Aorta (tissue), 5 donors: ENCODE measurements at places on chromosomes 2 and 18. TPM values are rescaled to one million over a fixed set of nuclear protein-coding genes. Genes with fewer than 3 reads are reported as not detected.

GRCh38 chr2:204274991-204275390 is 270.3 kb upstream of the PARD3B start:
- no peak overlapping the region for H3K27ac ChIP-seq
- no peaks in the 10 kb centered on the region for H3K36me3 ChIP-seq
- no peaks in the 10 kb centered on the region for H3K27me3 ChIP-seq

DNA sequence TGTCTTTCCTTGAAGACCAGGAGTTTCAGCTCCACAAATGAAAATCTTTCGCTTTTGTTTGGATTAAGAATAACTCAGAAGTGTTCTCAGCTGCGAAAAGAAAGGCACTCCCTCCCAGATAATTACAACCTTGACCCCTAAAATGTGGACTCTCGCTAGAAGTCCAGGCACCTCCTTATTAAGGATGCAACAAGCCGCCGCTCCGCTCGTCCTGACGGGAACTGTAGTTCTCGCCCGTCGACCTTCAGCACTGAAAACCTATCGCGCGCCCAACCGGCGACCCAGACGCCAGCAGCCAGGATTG is 559 bp downstream of the IMMT start:
- DNase-seq, result peak; percentile 98
- H3K36me3 ChIP-seq, result no peaks in the 10 kb centered on the region
- H3K27me3 ChIP-seq, result no peaks in the 10 kb centered on the region
- H3K4me1 ChIP-seq, result no peaks in the 10 kb centered on the region
- H3K27ac ChIP-seq, result no peak overlapping the region

DNA sequence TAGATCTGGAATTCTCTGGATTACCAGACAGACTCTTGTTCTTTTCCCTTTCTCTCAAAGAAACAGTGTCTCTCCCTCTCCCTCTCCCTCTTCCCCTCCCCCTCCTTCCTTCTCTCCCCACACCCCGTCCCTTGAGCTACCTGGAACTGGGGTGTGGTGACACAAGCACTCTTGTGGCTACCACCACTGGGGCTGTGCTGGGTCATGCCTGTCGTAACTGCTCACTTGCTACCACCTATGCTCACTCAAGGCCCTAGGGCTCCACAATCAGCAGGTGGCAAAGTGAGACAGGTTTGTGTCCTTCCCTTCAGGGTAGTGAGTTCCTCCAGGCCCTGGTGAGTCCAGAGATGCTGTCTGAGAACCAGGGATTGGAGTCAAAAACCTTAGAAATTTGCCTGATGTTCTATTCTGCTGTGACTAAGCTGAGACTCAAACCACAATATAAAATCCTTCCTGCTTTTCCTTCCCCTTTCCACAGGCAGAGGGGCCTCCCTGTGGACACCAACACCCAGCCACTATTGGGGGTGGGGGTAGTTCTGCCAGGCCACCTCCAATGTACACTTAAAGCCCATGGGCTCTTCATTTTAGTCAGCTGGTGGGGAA is 70.8 kb downstream of the OXER1 start:
- H3K36me3 ChIP-seq, result no peaks in the 10 kb centered on the region
- H3K4me3 ChIP-seq, result no peak overlapping the region
- H3K27ac ChIP-seq, result no peak overlapping the region
- H3K4me1 ChIP-seq, result no peaks in the 10 kb centered on the region
- no peaks in the 10 kb centered on the region for H3K27me3 ChIP-seq

- H3K4me3 ChIP-seq, result no peak overlapping the region
- no peaks in the 10 kb centered on the region for H3K4me1 ChIP-seq
- H3K36me3 ChIP-seq, result no peaks in the 10 kb centered on the region
- no peak overlapping the region for H3K27ac ChIP-seq
- no peaks in the 10 kb centered on the region for H3K27me3 ChIP-seq
These were observed 242.7 kb downstream of the CNTNAP5 start for GRCh38 chr2:124267794-124268193.

DNA sequence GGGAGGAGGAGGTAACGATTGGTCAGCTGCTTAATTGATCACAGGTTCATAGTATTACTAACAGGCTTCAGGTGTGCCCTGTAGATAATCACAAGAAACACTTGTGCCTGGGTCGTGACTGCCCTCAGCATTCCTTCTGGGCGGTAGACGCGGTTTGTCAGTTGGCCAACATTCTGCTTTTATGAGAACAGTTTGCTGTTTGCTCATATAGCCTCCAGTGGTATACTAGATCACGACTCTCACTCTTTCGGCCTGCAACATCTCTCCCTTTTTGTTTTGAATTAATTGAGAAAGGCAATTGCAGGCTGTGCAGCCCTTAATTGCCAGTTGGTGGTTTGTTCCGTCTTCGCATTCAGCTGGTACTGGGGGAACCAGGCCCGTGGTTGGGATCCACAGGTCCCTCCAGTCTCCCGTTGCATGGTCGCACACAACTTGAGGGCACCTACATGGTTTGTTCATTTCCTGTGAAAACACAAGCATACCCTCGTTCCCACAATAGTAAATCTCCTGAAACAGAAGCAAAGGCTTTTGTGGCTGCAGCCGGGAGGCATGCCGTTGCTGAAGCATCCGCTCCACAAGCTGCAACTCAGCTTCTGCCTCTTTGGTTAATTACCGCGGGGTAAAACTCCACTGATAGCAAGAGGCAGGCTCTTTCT is 30.3 kb upstream of the GPR17 start:
- no peaks in the 10 kb centered on the region for H3K27me3 ChIP-seq
- no peaks in the 10 kb centered on the region for H3K36me3 ChIP-seq
- no peaks in the 10 kb centered on the region for H3K4me1 ChIP-seq
- no peak overlapping the region for H3K4me3 ChIP-seq
- H3K27ac ChIP-seq, result no peak overlapping the region
- peak; percentile 45 for DNase-seq

- no peaks in the 10 kb centered on the region for H3K36me3 ChIP-seq
- H3K4me1 ChIP-seq, result peaks cover 5% of the 10 kb centered on the region
- DNase-seq, result no peak
- H3K27ac ChIP-seq, result no peak overlapping the region
- H3K4me3 ChIP-seq, result no peak overlapping the region
- no peaks in the 10 kb centered on the region for H3K27me3 ChIP-seq
These were observed 183.7 kb upstream of the LHCGR start for GRCh38 chr2:48939232-48939631.

GRCh38 chr2:160269365-160269764 is 69.3 kb upstream of the ITGB6 start:
- DNase-seq, result no peak
- H3K27me3 ChIP-seq, result no peaks in the 10 kb centered on the region
- H3K4me1 ChIP-seq, result no peaks in the 10 kb centered on the region
- peak overlapping the region; percentile 93 for H3K27ac ChIP-seq
- no peaks in the 10 kb centered on the region for H3K36me3 ChIP-seq

DNA sequence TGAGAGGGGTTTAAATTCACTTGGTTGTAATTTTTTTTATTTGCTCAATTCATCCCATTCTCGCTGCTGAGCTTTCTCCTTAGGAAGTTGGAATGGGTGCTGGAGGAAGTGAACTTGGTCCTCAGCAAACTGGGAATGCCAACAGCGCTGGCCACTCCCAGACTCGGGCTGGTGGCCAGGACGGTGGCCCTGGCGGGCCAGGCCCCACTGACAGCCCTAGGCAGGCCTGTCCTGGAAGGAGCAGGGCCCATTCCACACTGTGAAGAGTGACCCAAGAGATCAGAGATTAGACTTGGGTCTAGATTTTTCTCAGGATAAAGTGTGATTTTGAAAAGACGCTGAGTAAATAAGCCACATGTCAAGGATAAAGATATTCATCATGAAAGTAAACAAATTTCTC is 132.7 kb downstream of the HDAC4 start:
- H3K27ac ChIP-seq, result no peak overlapping the region
- H3K27me3 ChIP-seq, result no peaks in the 10 kb centered on the region
- peaks cover 1% of the 10 kb centered on the region for H3K4me1 ChIP-seq
- no peak overlapping the region for H3K4me3 ChIP-seq
- DNase-seq, result peak; percentile 86

DNA sequence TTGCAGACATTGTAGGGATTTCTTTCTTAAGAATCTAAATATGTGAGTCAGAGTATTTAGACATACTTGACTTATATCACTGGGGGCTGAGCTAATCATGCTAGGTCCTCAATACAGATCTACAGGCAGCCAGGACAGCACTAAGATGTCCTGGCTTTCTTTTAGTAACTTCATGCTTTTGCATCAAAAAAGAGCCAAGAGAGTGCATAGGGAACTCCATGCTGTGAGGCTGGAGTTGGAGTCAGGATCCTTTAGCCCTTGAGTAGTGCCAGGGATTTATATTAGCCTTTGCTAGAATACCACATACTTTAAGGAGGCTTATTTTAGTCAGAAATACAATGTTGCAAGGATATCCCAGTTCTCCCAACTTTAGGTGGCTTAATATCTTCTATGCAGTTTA is 289.7 kb downstream of the CCDC85A start:
- H3K4me1 ChIP-seq, result no peaks in the 10 kb centered on the region
- no peak overlapping the region for H3K4me3 ChIP-seq
- H3K27ac ChIP-seq, result no peak overlapping the region
- H3K36me3 ChIP-seq, result no peaks in the 10 kb centered on the region
- no peak for DNase-seq

GRCh38 chr2:23497063-23497462 is 112.1 kb downstream of the KLHL29 start:
- no peaks in the 10 kb centered on the region for H3K4me1 ChIP-seq
- H3K4me3 ChIP-seq, result no peak overlapping the region
- H3K27me3 ChIP-seq, result no peaks in the 10 kb centered on the region
- no peak overlapping the region for H3K27ac ChIP-seq
- no peaks in the 10 kb centered on the region for H3K36me3 ChIP-seq

- H3K27me3 ChIP-seq, result no peaks in the 10 kb centered on the region
- no peak overlapping the region for H3K27ac ChIP-seq
- no peak for DNase-seq
- H3K4me3 ChIP-seq, result no peak overlapping the region
- H3K4me1 ChIP-seq, result no peaks in the 10 kb centered on the region
These were observed 861.1 kb downstream of the CPS1 start for GRCh38 chr2:211417544-211417943.

SLC23A3 gene
- 3.5 TPM for total RNA-seq

TMEM200C gene
- 0.06 TPM for total RNA-seq

TACR1 gene
- 9.8 TPM for total RNA-seq
